LoVo (cell line): ENCODE measurements at places on chromosomes 5 and 9.

- DNase-seq = no peak
These were observed 55.7 kb upstream of the SPDL1 start for GRCh38 chr5:169527863-169528262.

GRCh38 chr5:2740876-2741555 lies 10.5 kb downstream of the IRX2 start:
- DNase-seq = no peak

GRCh38 chr9:76424491-76424890 lies 30.3 kb upstream of the RFK start:
- no peak for DNase-seq

GRCh38 chr9:101342595-101342994 lies 42.2 kb downstream of the BAAT start:
- DNase-seq = no peak

GRCh38 chr5:169299663-169300467 lies 1.1 kb downstream of the SLIT3 start:
- no peak for DNase-seq

GRCh38 chr9:130128733-130129431 lies 43.3 kb upstream of the NCS1 start:
- DNase-seq = no peak
